Frontal cortex (tissue), 4 donors: ENCODE measurements at places on chromosomes 3 and 15. TPM values are rescaled to one million over a fixed set of nuclear protein-coding genes. Genes with fewer than 3 reads are reported as not detected.

DNA sequence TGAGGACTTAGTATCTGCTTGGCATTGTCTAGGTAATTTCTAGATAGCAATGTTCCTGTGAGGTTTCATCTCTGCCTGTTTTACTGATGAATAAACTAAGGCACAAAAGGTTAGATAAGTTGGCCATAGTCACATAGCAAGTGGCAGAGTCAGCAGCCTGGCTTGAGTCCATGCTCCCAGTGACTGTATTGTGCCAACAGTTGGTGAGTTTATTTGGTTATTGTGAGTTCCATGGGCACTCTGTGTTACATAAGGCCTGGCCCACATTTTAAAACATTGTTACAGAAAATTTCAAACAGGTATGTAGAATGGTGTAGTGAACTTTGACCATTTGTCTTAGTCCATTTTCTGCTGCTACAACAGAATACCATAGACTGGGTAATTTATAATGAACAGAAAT, 15.2 kb downstream of the MCM2 start:
- no peak for DNase-seq

DNA sequence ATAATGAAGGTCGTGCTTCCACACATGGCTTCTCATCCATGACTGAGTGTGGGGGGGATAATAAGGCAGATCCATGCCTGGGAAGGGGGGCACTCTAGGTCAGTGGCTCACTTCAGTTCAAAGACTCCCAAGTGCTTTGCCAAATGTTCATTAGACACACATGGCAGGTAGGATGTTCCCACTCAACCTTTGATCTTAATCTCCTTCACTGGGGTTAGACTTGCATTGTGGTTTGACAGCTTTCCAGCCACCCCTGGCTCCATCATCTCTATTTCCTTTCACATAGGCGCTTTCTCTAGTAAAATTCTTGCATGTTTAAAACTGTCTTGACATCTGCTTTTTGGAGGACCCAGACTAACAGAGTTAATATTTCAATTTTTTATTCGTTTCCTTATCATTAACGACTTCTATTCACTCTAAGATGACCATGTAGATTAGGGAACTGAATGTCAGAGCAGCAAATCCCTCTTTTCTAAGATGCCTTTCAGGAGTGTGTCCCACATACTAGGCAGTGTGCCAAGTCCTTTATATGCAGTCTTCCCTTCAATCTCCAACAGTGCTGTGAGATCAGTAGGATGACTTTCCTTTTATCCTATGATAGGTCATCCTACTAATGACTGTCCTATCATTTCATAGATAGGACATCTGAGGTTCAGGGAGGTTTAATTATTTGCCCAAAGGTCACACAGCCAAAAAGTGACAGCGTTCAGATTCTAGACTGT, 57.9 kb downstream of the BTD start:
- DNase-seq: no peak

The SLC2A2 gene
- not detected for total RNA-seq

- no peak for DNase-seq
Observed at GRCh38 chr3:36011791-36012190, 368.5 kb upstream of the STAC start.

GRCh38 chr15:77292969-77293558, 126.8 kb downstream of the PEAK1 start:
- DNase-seq: no peak

The PAQR5 gene
- total RNA-seq: 0.82 TPM

The GOLGA8O gene
- under 0.01 TPM for total RNA-seq
